Neural crest cell (in vitro differentiated cells): ENCODE measurements at places on chromosomes 3 and 15.
A peak's percentile ranks its signal among the peaks of the same experiment; 100 is the strongest.

GRCh38 chr3:172289583-172289982 lies 158.7 kb downstream of the GHSR start:
- DNase-seq, result no peak

DNA sequence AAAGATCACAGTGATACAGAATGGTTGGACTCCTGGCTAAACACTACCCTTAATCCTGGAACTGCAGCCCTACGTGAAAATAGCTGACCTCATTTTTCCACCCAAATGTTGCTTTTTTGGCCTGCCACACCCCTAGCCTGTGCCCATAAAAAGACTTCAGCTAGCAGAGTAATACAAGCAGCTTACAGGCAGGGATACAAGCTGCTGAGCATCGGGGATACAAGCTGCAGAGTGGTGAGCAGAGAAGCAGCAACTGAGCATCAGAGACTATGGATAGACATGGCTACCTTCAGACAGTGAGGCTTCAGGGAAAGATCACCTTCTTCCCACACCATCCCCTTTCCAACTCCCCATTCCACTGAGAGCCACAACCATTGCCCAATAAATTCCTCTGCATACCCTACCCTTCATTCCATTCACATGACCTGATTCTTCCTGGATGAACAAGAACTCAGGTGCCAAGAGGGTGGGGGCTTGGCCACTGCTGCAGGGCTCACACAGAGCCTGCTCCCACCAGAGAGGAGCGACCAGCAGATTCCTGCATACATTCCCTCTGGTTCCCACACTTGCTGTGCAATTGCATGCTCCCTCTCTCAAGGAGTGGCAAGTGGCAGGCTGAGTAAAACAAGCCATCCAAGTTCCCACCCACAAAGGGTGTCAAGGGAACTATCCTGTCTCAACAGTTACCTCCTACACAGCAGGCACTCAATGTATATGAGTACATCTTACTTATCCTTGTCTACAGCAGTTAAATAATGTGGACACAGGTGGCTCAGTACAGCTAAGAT lies 217.5 kb downstream of the ALCAM start:
- no peak for DNase-seq

DNA sequence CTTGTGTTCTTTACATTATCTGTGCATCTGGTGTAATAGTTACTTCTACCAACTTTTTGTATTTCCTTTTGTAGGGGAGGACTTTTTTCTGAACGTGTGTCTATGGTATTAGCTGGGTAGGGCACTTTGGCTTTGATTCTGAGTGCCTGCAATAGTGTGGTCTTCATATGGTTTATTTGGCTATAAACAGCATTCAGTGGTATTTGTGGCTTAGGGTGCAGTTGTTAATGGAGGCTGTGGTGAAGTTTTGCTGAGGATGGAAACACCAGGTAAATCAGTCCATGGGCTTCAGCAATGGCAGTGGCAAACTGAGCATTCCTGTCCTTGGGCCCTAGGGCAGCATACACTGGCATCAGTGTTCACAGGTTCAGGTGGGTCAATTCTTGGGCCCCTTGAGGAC lies 230.6 kb upstream of the CTNNB1 start:
- no peak for DNase-seq

DNA sequence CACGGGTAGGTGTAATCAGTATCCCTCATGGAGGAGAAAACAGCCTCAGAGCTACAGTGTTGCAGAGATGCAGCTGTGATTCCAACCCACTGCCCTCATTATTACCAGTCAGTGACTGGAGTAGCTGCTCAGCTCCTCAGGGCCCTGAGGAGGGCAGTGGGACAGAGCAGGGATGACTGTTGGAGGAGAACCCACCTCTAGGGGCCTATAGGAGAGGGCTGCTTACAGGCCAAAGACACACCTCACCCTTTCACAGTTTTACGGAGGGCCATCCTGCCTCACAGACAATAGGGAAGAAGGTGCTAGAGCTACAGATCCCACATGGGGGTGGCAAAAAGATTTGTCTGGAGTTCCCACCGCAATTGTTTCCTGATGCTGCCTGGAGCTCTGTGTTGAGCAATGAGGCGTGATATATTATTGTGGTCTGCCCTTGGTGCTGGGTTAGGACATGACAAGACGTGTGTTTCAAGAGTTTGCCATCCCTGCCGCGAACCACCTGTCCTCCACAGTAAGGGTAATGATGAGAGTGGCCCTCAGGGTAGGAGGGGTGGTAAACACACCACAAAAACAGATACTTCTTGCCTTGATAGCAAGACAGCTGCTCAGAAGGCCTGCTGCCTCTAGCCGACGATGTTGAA lies 140.5 kb upstream of the TPM1 start:
- DNase-seq, result no peak

GRCh38 chr3:187264911-187265310 lies 26.6 kb downstream of the MASP1 start:
- no peak for DNase-seq

DNA sequence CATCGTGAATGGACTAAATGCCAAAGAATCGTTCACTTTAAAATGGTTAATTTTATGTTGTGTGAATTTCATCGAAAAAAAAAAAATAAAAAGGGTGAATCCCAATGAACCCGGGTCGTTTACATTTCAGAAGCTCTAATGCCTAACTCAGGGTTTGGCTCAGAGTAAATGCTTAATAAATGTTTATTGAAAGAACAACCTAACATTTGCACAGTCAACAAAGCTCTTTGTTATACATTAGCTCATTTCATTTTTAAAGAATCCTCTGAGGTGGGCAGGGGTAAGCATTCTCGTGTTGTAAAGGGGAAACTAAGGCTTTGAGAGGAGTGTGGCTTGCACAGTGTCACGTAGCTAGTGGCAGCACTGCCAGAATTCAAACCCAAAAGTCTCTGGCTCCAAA lies 109.5 kb downstream of the RPLP1 start:
- no peak for DNase-seq

DNA sequence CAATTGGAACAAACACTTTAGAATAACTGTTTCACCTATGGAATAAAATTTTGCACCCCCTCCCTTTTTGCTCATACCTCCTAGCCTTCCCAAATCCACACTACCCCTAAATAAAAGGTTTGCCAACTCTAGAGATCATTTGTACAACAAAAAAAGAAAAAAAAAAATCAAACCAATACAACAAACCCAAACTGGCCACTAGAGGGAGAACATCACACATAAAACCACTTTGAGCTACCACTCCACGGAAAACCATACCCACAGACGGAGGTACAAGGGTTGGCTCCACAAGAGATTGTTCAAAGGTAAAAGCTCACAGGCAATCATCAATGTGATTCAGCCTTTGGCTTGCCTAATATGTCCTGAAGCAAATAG lies 47.6 kb downstream of the SETMAR start:
- DNase-seq, result peak; percentile 19

- no peak for DNase-seq
These were observed 15.6 kb downstream of the CHST2 start for GRCh38 chr3:143135150-143135549.

DNA sequence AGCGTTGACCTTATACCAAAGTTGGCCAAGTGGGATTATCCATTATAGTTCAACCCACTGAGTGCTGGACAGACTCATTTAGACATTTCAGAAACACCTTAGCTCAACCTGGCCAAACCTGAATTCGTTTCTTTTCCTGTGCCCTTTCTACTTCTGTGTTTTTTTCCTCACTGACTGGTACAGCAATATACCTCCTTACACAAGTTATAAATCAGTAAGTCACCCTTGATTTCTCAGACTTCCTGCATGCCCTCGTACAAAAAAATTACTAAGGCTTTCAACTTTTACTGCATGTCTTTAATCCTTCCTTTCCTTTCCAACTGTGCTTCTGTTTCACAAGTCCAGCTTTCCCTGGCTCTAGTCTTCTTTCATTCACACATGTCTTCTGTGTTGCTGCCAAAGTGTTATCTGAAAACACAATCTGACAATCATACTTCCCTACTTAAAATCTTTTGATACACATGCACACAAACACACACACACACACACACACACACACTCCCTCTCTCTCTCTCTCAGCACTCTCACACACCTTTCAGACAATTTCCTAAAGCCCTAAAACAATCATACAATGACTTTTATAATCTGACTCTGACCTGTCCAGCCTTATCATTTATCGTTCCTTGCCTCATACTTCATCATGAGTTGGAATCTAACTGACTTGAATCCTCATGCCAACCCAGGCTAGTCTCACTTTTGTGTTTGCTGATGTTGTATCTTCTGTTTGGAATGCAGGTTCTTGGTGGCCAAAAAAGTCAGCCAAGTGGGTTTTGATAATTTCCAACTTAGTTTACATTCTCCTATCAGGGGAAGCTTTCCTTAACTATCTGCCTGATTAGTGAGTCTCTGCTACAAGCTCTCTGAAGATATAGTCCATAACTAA lies 436.4 kb downstream of the NAALADL2 start:
- no peak for DNase-seq

- no peak for DNase-seq
These were observed 64.3 kb downstream of the OXSM start for GRCh38 chr3:25854214-25854613.

DNA sequence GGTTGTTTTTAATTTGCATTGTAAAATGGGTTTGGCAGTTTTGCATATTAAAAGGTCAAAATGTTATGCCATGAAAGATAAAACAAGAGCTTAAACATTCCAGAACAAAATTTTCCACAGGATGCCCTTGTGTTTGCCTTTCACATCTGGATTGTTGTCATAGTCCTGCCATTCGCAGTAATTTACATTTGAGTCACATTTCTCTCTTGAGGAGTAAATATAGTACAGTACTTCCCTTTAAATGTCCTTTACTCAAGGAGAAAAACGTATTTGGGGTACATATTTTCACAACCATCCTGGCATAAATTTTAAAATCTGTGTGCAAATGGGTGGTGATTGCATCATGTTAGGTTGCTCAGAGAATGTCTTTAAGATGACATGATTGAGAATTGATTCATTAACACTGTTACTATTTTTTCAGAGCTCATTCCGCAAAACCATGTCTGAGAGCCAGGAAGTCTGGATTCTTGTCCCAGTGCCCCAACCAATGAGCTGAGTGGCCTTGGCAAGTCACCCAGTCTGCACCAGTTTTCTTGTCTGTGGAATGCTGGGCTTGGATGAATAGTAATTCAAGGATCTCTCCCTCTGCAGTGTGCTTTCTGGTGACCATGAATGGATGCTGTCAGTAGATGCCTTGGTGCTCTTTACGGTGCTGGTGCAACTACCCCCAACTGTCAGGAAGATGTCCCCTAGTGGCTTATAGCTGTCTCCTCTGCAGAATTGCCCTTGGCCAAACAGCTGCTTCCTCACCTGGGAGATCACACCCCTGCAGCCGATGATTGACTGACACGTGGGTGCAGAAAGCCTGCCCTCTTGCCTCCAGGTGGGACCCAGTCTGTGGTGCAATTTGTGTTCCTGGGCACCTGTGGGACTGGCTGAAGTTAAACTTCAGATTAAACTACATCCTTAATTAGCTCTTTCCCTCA lies 43.0 kb downstream of the ABHD5 start:
- DNase-seq, result no peak
